ENCODE measurements at places on chromosomes 3 and 15. TPM values are rescaled to one million over a fixed set of nuclear protein-coding genes. Genes with fewer than 3 reads are reported as not detected.

The NR2E3 gene
- not detected for total RNA-seq

GRCh38 chr15:90187257-90187868, 13.8 kb upstream of the SEMA4B start:
- peak overlapping the region; percentile 13 for H3K27ac ChIP-seq
- no peaks in the 10 kb centered on the region for H3K27me3 ChIP-seq
- DNase-seq = no peak
- H3K4me1 ChIP-seq = peaks cover 21% of the 10 kb centered on the region
- H3K4me3 ChIP-seq = no peak overlapping the region
- no peaks in the 10 kb centered on the region for H3K36me3 ChIP-seq

DNA sequence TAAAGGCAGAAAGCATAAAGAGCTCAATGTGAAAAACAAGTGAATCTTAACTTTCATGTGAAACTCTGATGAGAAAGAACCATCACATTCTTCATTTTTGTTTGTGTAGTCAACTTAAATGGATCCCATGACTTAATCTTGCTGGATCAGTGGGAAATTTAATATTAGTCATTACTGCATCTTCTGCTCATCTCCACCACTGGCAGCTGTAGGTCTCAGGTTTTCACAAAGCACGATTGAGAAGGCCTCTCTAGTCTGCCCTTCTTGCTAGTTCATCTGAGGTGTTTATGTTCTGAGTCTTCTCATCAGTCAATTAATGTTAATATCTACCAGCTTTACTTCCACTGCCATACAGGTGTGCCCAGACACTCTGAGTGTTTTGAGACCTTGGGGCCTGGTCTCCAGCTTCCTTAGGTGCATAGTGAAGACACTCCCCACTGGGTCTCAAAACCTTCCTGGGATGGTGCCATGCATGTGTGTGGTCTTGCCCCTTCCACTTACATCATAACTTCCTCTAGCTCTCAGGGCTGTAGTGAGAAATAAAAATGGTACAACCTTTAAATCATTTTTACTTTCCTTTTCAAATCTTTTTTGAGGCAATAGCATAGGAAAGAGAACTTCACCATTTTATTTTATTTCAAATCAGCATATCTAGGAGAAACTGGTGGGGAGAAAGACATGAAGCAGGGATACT, 421.6 kb upstream of the CBLB start:
- H3K36me3 ChIP-seq = no peaks in the 10 kb centered on the region
- no peaks in the 10 kb centered on the region for H3K4me1 ChIP-seq
- no peak overlapping the region for H3K27ac ChIP-seq
- no peaks in the 10 kb centered on the region for H3K27me3 ChIP-seq
- DNase-seq = no peak
- H3K4me3 ChIP-seq = no peak overlapping the region

DNA sequence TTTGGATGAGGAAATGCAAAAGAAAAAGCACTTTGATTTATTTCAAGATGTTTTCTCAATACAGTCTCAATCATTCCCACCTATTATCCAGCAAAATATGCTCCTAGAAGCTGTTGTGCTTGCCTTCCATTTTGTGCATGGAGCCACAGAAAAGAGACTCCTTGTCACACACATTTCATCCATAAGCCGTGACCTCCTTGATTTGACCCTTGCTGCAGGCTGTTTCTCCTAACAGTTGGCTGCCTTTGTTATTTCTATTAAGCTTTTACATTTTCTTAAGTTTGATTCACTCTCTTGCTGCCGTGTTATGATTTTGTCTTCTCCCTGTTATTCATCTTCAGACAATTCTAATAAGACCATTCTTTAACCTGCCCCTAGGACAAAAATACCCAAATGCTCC, 124.2 kb upstream of the PLAAT1 start:
- peaks cover 6% of the 10 kb centered on the region for H3K27me3 ChIP-seq
- H3K4me3 ChIP-seq = no peak overlapping the region
- no peaks in the 10 kb centered on the region for H3K4me1 ChIP-seq
- H3K27ac ChIP-seq = no peak overlapping the region

DNA sequence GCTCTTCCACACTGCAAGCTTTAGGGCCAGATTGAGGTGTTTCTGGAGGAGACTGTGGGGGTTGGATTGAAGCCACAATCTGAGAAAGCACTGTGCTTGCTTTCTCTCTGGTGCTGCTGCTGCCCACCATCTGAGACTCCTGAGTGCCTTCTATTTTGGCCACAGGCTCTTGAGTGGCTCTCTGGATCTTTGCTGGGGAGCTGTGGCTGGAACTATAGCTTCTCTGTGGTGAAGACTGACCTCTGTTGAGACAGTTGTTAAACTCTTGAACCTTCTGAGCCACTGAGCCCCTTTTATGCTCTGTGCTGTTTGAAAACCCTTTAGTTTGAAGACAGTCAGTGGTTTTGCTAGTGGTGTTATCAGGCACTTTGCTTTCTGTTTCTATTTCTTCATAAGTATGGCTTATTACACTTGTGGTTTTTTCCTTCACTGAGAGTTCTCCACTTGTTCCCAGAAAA, 108.7 kb upstream of the TSPAN3 start:
- no peaks in the 10 kb centered on the region for H3K27me3 ChIP-seq
- DNase-seq = no peak
- H3K36me3 ChIP-seq = peaks cover 27% of the 10 kb centered on the region
- H3K27ac ChIP-seq = no peak overlapping the region
- H3K4me1 ChIP-seq = peaks cover 8% of the 10 kb centered on the region

Data from chondrocyte (in vitro differentiated cells).